ENCODE measurements at places on chromosomes 5 and 9.
A peak's percentile ranks its signal among the peaks of the same experiment; 100 is the strongest.

- no peak for DNase-seq
Measured at GRCh38 chr9:18849890-18850677, 182.9 kb downstream of the SAXO1 start.

GRCh38 chr5:107478068-107478641 lies 192.6 kb downstream of the EFNA5 start:
- no peak for DNase-seq

DNA sequence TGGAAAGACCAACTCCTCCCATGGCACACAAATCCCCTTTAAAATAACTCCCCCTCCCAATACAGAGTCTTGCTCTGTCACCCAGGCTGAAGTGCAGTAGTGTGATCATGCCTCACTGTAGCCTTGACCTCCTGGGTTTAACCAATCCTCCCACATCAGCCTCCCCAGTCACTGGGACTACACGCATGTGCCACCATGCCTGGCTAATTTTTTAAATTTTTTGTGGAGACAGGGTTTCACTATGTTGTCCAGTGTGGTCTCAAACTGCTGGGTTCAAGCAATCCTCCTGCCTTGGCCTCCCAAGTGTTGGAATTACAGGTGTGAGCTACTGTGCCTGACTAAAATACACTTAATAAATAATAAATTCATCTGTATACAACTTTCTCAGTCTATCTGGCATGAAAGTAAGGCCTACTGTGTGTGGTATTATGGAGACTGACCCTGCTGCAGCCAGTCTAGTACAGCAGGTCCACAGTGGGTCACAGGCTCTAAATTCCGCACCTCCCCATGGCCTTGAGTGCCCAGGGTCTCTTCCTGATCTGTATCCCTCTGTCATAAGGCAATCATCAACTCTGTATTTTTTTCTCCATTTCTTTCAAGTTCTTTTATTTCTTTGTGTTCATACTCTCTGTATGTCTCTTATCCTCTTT lies 169.4 kb downstream of the MAPKAP1 start:
- DNase-seq, result no peak

- no peak for DNase-seq
Measured at GRCh38 chr5:41191249-41191648, 22.1 kb downstream of the C6 start.

DNA sequence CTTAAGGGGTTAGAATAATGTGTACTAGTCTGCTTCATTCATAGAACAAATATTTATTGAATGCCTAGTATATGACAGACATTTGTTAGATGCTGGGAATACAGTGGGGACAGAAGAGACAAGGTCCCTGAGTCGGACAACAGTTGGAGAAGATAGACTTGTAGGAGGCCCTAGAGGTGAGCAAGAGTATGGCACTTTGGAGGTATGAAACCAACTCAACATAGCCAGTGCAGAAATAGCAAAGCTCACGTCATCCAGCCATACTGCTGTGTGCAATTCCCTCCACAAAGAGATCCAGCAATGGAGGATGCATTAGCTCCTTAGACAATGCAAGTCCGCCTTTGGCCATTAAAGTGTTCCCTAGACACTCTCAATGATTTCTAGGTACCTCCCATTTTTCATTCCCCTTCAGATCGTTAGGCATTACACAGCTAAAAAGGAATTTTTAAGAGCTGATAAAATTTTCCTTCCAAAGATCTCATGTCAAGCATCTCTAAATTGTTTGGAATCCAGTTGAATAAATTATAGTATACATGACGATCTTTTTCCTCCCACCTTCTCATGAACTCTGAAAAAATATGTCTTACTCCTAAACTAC lies 1949.6 kb upstream of the WWC1 start:
- DNase-seq, result no peak

DNA sequence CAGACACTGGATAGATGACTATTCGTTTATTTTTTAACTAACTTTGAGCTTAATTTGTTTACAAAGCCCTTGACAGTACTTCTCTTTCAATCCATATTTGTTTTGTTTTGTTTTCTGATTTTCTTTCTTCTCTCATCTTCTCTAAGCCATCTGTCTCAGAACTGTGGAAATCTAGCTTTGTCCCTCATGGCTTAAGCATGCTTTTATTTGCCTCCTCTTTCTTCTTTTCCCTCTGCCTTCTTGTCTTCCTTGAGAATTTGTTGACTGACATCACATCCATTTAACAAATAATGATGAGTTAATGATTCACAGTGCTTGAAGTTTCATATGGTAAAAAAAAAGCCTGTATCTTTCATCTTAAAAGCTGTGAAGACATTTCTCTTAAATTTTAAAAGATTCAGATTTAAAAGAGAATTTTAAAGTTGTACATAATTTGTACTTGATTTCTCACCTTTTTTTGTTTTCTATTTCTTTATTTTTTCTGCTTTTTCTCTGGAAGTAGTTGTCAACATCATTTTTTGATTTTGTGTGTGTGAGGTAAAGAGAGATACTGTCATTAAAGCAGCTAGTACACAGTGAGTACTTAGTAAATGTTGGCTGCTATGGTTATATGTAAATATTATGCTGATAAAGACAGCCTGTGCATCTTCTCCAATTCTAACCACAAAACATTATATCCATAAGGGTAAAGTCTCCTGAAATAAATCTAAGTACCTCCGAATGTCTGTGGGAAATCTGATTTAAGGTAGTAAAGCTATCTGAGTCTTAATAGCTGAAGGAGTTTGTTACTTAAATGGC lies 13.9 kb upstream of the SGCD start:
- DNase-seq, result no peak

DNA sequence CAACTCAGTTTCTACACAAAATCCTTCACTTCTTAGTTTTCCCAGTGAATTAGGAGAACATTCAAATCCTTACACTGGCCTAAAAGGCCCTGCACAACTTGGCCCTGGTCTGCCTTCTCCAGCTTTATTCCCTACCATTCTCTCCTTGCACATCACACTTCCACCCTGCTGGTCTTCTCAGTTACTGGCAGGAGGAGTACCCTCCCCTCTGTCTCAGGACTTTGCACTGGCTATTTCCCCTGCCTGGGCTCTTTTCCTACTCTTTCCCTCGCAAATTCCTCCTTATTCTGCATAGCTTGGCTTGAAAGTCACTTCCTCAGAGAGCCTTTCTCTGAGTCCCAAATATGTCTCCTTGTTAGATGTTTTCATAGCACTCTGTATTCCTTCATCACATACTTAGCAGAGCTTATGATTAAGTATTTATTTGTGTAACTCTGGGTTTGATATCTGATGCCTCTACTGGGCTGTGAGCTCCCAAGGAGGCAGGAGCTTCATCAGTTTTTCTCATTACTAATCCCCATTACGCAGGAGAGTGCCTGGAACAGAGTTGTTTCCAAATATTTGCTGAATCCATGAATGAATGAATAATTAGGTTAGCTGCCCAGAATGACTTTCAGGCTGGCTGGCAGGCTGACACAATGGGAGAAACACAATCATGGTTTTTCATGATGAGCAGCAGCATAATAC lies 159.8 kb upstream of the KLF9 start:
- DNase-seq, result no peak

DNA sequence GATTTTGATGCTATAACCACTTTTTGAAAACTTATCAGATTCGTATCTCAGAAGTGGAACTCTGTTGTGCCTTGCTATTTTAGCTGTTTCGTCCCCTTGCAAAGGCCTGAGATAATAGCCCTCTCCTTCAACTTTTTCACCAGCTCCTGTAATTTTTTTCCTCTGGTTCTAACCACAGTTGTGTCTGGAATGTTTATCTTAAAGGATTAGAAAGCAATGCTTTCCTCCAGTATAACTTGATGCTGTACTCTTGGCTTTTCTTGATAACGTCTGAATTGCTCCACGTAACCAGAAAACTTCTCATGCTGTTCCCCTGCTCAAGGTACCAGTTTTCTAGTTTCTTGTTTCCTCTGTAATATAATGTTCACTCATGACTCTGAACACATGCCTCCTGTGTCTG lies 209.4 kb downstream of the DTWD2 start:
- DNase-seq, result no peak

- DNase-seq, result no peak
Measured at GRCh38 chr5:6803981-6804550, 90.8 kb downstream of the TENT4A start.

DNA sequence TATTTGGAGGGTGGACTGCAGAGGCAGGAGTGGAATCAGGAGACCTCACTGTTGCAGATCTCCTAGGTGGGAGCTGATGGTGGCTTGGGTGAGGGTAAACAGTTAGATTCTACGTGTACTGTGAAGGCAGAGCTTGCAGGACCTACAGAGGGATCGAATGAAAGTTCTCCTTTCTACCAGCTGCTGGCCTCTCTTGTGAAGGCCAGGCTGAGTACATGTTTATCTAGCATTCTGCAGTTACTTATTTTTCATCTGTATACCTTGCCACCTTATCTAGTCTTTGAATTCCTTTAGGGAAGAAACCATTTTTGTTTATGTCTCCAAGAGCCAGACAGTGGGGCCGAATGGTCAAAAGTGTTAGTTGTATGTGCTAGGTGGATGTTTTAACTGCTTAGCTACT lies 57.6 kb downstream of the PTTG1 start:
- no peak for DNase-seq

DNA sequence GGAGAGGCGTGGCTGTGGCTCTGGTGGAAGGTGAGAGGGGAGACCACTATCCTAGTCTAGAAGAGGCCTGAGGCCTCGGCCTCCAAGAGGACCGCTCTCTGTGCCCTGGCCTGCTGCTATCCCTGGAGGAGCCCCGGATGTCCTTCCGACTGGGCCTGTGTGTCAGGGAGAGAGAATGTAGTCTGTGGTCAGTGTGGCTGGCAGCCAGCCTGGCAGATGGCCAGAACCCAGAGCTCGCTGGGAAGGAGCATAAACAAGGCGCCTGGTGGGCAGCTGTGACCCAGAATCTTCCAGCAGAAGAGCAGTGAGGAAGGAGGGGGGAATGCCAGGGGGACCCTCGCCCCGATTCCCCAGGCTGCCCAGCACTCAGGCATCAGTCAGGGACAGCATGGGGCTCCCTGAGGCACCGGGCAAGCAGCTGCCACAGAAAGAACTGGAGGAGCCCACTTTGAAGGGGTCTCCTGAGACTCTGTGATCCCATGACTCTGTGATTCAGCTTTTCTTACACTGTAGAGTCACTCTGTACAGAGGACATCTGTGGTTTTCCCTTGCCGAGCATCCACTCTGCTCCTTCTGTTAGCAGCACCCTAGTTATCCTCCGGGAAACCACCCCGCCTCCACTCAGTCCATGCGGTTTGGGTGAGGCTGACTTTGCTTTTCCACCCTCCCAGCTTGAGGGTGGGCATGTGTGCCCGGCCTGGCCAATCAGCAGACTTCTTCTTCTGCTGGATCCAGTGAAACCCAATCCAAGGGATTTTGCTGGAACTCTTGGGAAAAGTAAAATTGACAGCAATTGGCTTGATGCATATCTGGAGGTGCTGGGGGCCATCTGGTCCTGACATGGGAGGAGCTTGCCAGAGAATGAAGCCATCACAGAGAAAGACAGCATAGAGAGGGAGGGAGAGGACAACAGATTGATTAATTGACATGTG lies 46.2 kb upstream of the PWWP2A start:
- peak; percentile 74 for DNase-seq

DNA sequence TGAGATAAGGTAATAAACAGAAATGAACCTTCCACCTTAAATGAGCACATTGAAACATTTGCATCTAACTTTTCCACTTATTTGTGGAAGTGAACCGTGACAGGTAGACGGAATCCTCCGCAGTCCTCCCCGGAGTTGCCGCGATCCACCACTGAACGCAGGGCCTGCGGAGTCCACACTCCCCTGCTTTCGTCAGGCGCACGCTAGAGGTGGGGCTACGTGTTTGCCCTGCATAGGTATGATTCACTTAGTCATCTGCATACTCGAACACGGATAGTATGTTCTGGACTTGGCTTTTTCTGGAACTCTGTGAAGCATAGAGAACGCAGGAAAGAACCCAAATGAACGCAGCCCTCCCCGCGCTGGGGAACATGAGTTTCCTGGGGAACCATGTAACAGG lies 272.8 kb upstream of the IRX4 start:
- no peak for DNase-seq

DNA sequence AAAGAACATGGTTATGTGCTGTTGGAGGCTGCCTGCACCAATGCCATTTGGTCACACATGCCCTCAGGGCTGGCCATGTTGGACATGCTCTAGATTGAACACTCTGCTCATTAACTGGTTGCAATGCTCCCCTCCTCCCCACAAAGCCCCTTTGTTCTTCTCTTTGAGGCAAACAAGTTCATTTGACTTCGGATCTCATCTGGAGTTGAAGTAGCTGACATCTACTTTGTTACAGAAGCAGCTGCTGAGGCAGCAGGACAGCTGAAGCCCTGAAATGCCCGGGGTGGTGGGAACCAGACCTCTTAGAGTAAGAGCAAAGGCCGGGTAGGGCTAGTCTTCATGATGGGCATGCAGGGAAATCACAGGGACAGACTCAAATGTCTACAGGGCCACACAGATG lies 123.5 kb downstream of the APBA1 start:
- DNase-seq, result no peak

DNA sequence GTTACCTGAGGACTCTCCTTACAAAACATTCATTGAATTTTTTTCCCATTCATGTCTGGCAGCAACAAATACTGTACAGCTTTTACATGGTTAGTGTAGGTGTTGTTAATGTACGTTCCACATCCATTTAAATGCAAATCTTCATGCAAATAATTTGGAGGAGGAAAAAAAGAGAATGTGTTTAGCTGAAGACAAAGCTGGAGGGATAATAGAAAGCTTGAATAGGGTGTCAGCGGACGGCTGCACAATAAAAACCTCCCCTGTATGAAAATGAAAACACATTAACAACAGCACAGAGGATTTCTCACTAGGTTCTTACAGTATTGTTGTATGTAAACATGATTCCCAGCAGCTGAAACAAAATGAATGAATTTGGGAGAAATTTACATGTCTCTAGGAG lies 231.5 kb downstream of the ZNF608 start:
- DNase-seq, result no peak

- no peak for DNase-seq
Measured at GRCh38 chr9:14687042-14687719, 6.1 kb downstream of the ZDHHC21 start.

DNA sequence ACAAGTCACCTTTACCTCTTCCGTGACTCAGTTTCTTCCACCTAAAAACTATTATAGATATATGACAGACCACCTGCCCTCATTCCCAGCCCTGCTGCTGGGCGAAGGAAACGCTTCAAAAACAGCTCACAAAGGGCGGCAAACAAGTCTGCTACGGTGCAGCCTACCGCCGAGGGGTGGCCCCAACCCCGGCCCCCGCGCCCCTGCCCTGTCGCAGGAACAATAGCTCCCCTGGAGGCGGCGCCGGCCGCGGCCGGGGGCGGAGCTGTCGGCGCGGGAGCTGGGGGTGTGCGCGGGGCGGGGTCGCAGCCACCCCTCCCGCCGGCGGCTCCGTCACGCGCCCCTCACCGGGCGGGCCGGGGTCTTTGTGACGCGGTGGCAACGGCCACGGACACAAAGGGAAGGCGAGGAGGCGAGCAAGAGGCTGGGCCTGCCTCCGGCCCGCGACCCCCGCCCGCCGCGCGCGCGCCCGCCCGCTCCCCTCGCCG lies at the start of gene TMEFF1:
Gene TMEFF1 (plus strand): TSS at position 362 of the 488 bp plus-strand sequence. CDS start 396 bp downstream, outside the sequence.
- DNase-seq, result no peak

DNA sequence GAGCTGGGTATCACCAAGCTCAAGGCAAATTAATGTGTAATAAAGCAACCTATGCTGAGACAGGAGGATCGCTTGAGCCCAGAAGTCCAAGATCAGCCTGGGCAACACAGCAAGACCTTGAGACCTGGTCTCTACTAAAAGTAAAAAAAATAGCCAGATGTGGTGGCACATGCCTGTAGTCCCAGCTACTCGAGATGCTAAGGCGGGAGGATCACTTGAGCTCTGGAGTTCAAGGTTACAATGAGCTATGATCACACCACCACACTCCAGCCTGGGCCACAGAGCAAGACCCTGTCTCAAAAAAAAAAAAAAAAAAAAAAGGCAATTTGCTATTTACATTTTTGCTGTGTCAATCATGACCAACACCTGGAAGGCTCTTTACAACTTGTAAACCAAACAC lies 5.2 kb downstream of the STRBP start:
- DNase-seq, result no peak

GRCh38 chr5:122093415-122094180 lies 15.5 kb upstream of the LOX start:
- DNase-seq, result no peak
